Activated T-helper 2 cell treated with anti-CD3 and anti-CD28 coated beads, Interferon-gamma antibody, Interleukin-2, Interleukin-4, amounts not matched to agents 10 μg/mL and 5 μg/mL and 100 μg/mL, durations not matched to agents 14 hours and 24 hours and 36 hours (primary cell): ENCODE measurements at places on chromosomes 6 and 20.

DNA sequence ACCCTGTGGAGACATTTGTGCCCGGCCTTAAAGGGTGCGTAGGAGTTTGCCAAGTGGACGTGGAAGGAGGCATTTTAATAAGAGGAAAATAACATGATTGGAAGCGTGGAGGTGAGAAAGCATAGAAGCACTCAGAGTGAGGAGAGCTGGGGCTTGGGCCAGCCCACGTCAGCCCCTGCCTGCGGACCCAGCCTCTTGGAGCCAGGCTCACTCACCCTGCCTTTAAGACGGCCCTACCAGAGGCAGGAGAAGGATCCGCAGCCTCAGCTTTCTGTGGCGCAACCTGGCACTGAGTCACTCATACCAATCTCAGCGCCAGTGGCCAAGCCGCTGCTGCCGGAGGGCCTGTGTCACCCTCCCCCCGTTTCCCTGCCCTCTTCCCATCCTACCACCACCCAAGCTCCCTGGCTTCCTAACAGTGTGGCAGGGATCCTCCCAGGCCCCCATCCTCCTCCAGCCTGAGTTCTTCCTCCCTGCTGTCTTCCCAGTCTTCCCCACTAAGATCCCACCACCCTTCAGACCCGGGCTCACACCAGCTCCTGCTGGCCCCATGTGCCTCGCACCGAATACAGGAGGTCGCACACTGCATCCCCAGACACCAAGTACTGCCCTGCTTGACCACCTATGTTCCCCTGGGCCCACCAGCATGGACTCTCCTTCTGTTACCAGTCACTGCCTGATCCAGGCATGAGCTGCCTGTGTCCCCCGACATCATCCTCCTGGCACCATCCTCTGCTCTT lies 285.2 kb downstream of the UST start:
- H3K27me3 ChIP-seq: no peaks in the 10 kb centered on the region
- peak overlapping the region; percentile 81 for H3K4me3 ChIP-seq
- peaks cover 66% of the 10 kb centered on the region for H3K4me1 ChIP-seq
- H3K36me3 ChIP-seq: peaks cover 10% of the 10 kb centered on the region
- no peak for DNase-seq

- DNase-seq: no peak
- peaks cover 8% of the 10 kb centered on the region for H3K4me1 ChIP-seq
- H3K27ac ChIP-seq: no peak overlapping the region
- H3K4me3 ChIP-seq: no peak overlapping the region
- peaks cover 68% of the 10 kb centered on the region for H3K27me3 ChIP-seq
These were observed 25.6 kb downstream of the HLA-G start for GRCh38 chr6:29853245-29853644.

DNA sequence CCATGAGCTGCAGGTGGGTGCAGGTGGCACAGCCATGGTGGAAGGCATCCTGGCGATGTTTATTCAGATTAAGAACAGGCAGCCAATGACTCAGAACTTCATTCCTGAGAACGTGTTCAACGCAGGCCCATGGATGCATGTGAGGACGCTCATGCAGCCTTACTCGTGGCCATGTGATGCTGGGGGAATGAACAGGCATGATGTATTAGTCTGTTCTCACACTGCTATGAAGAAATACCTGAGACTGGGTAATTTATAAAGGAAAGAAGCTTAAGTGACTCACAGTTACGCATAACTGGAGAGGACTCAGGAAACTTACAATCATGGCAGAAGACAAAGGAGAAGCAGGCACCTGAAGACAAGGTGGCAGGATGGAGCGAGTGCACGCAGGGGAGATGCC lies 146.6 kb downstream of the RNASET2 start:
- H3K4me3 ChIP-seq: no peak overlapping the region
- peaks cover 2% of the 10 kb centered on the region for H3K27me3 ChIP-seq
- peaks cover 5% of the 10 kb centered on the region for H3K36me3 ChIP-seq
- DNase-seq: no peak

GRCh38 chr6:16168121-16168520 lies 39.2 kb downstream of the MYLIP start:
- peaks cover 3% of the 10 kb centered on the region for H3K27me3 ChIP-seq
- peaks cover 48% of the 10 kb centered on the region for H3K4me1 ChIP-seq
- H3K4me3 ChIP-seq: no peak overlapping the region

- no peak for DNase-seq
- no peaks in the 10 kb centered on the region for H3K27me3 ChIP-seq
- H3K36me3 ChIP-seq: no peaks in the 10 kb centered on the region
- no peak overlapping the region for H3K4me3 ChIP-seq
These were observed 713.4 kb downstream of the CD109 start for GRCh38 chr6:74409447-74409846.
